Mesangial cell (primary cell): ENCODE measurements at places on chromosomes 16 and 17. TPM values are rescaled to one million over a fixed set of nuclear protein-coding genes. Genes with fewer than 3 reads are reported as not detected.

The GJC1 gene
- total RNA-seq = 21.4 and 28.4 TPM in 2 replicates

The KRT28 gene
- 0.51 TPM in 1 of 2 replicates, not detected in the other for total RNA-seq

The KRTAP4-9 gene
- total RNA-seq = not detected in 2 replicates

The NLRP1 gene
- total RNA-seq = 11.9 and 47.3 TPM in 2 replicates

The CCL14 gene
- total RNA-seq = not detected in 2 replicates

The CCL8 gene
- not detected in 2 replicates for total RNA-seq

The FAM20A gene
- total RNA-seq = under 0.01 TPM in 1 of 2 replicates, not detected in the other

The THRA gene
- 9.5 and 27.9 TPM in 2 replicates for total RNA-seq

The KRTAP17-1 gene
- 0.33 and 0.63 TPM in 2 replicates for total RNA-seq

The GNPTG gene
- total RNA-seq = 36.2 and 92.5 TPM in 2 replicates

The RHBDF2 gene
- 59.3 and 64.5 TPM in 2 replicates for total RNA-seq

The ACOX1 gene
- total RNA-seq = 24.0 and 30.6 TPM in 2 replicates

The CLEC18C gene
- total RNA-seq = 2.1 and 8.5 TPM in 2 replicates

The CDC6 gene
- 2.5 and 26.9 TPM in 2 replicates for total RNA-seq

The PSMD3 gene
- total RNA-seq = 120 and 196 TPM in 2 replicates

The RND2 gene
- 0.33 and 1.0 TPM in 2 replicates for total RNA-seq

The KRT17 gene
- total RNA-seq = 2.3 and 25.7 TPM in 2 replicates

The G6PC1 gene
- not detected in 2 replicates for total RNA-seq

The TEKT5 gene
- 0.25 TPM in 1 of 2 replicates, not detected in the other for total RNA-seq

The TBC1D28 gene
- total RNA-seq = not detected in 2 replicates

The RILP gene
- total RNA-seq = 10.8 and 13.9 TPM in 2 replicates

The GRAP gene
- 0.25 and 1.1 TPM in 2 replicates for total RNA-seq

The FBXW10 gene
- total RNA-seq = not detected in 2 replicates

The INCA1 gene
- total RNA-seq = 0.33 and 2.0 TPM in 2 replicates

The RNU2-1 gene
- total RNA-seq = not detected in 2 replicates
